OCI-LY7 (cell line): ENCODE measurements at places on chromosomes 1 and 21. TPM values are rescaled to one million over a fixed set of nuclear protein-coding genes. Genes with fewer than 3 reads are reported as not detected.

Gene AVPR1B
- total RNA-seq = not detected in 2 replicates

DNA sequence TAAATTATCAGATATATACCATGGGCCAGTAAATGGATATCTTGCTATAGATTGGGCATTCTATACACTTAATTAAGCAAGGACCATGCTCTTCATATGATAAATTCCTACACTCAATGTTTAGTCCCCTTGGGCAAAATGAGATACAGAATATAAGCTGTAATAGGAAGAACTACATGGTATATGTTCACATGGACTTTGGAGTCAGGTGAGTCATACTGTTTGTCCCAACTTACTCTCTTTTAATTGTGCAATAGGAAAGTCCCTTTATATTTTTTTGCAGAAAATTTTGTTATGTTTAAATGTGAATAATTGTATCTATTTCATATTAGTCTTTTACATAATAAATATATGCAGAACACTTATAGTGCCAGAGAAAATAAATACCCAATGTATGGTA is 820.2 kb upstream of the ADAMTS5 start:
- no peak for DNase-seq

DNA sequence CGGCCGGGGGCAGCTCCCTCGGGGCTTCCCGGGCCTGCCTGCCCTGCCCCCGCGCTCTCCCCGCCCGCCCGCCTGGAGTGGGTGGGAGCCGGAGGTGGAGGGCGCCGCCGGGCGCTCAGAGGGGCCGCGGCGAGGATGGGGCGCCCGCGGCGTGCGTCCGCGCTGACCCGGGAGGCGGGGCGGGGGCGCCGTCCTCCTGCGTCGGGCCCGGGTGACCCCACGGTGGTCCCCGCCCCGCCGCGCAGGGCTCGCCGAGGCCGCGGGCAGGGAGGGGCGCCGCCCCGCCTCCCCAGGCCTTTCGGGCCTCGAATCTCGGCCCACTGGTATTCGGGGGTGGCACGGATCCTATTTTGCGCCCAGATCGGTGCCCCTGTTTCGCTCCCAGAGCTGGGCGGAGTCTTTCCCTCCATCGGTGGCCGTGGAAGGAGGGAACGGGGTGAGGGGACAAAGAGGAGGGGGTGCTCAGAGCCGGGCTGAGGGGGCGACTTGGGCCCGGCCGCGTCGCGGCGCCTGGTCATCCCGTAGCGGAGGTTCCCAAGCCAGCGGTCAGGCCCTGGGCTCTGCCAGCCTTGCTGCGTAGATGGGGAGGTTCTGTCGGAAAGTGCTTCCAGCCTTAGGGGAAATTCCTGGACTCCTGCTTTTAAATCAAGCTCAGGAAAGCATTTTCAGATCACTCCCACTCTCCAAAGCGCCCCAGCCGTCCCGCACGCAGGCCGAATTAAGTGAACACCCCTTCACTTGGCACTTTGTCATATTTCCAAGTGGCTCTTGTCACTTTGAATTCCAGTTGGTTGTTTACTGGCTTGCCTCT is 545 bp downstream of the PATJ start:
- DNase-seq = no peak

Gene PLEKHN1
- not detected in 2 replicates for total RNA-seq

GRCh38 chr1:117013309-117013858 is 11.8 kb downstream of the CD101 start:
- no peak for DNase-seq

DNA sequence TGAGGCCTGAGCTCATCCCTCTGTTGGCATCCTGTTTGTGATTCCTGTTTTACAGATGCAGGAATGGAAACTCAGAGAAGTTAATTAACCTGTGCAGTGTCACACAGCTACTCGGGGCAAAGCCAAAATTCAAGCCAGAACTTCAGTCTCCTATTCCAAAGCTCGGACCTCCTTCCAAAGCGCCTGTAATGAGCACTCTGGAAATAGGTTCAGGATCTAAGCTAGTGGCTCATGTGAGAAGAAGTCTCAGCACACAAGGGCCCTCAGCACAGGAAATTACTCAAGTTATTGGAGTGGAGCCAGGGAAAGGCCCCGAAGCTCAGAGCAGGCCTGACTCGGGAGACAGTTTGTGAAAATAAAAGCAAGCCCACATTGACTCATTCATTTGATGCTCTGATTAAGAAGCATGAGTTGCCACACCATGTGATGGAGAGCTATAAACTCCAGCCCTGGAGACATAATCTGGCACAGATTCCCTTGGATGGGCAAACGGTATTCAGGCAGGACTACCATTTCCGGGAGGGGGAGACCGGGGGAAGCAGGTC is 50.6 kb upstream of the LYST start:
- DNase-seq = no peak

DNA sequence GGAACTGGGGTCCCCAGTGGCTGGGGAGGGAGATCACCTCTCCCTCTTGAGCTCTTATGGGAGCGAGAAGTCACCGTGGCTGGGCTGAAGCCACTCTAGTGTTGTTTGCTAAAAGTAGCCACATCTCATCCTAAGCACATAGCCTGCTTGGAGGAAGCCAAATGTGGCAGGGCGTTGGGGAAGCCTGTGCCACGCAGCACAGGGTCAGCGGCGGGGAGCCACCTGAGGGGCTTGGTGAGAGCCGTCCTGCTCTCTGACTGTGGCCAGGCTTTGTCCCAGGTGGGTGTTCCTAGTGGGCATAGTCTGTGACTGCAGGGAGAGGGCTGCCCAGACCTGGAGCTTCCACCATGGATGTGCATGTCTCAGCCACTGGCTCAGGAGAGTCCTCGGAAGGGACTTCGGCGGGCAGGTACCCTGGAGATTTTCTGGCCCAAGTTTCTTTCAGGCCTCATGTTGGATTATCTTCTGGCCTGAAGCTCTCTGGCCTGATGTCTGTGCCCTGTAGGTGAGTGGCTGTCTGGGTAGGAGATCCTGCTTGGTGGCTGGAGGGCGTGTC is 38.9 kb downstream of the MORN1 start:
- DNase-seq = no peak

GRCh38 chr1:33057095-33057494 is 20.4 kb upstream of the AK2 start:
- no peak for DNase-seq

- DNase-seq = no peak
Measured at GRCh38 chr1:238469146-238469631, 578.5 kb upstream of the ZP4 start.

- peak; percentile 59 for DNase-seq
Measured at GRCh38 chr1:145846201-145846612, 777 bp downstream of the NUDT17 start.

GRCh38 chr1:27563591-27564471 is 40.1 kb downstream of the AHDC1 start:
- DNase-seq = no peak

Gene IL10
- not detected in 2 replicates for total RNA-seq

Gene MRPL39
- total RNA-seq = 55.2 and 56.9 TPM in 2 replicates

Gene MR1
- 15.8 and 18.3 TPM in 2 replicates for total RNA-seq

Gene EPHB2
- total RNA-seq = 0.53 and 0.59 TPM in 2 replicates

GRCh38 chr1:87941337-87941946 is 612.8 kb downstream of the LMO4 start:
- no peak for DNase-seq

Gene OR2L3
- not detected in 2 replicates for total RNA-seq

- DNase-seq = peak; percentile 77
Measured at GRCh38 chr21:34544032-34544496, 32.1 kb upstream of the KCNE1 start.
